Trophoblast cell (in vitro differentiated cells and primary cell): ENCODE measurements at places on chromosomes 4 and X.

DNA sequence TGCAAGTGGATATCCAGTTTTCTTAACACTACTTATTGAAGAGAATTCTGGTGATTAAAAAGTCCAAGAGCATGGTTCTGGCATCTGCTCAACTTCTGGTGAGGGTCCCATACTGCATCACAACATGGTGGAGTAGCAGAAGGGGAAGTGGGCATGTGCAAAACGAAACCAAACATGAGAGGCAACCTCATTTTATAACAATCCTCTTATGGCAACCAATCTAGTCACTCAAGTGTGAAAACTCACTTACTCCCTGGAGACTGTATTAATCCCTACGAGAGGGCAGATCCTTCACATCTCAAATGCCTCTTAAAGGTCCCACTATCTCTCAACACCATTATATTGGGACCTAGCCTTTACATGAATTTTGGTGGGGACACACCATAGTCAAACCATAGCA is 55.4 kb upstream of the TRO start:
- no peak for DNase-seq

- DNase-seq: no peak
Observed at GRCh38 chr4:80271801-80272200, 5.3 kb downstream of the FGF5 start.

DNA sequence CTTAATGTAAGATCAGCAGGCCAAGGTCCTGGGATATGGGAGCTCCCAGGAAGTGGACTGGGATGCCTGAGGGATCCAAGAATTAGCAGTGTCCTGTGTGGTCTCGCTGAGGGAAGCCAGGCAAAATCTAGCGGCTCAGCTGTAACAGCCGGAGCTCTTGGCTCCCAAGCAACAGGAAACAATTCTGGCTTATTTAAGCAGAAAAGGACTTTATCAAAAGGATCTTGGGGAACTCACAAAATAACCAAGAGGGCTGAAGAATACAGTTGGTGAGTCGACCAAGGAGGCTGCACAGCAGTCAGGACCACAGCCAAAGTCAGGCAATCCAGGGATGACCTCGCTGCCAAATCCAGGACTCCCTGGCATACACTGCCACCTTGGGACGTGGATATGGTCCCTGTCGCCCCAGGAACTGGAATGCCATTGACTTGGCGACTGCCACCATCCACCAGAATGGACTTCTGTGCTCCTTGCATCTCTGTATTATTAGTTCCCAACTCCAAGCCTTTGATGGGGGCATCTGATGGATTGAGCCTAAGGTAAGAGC is 165.3 kb upstream of the BCOR start:
- DNase-seq: no peak

DNA sequence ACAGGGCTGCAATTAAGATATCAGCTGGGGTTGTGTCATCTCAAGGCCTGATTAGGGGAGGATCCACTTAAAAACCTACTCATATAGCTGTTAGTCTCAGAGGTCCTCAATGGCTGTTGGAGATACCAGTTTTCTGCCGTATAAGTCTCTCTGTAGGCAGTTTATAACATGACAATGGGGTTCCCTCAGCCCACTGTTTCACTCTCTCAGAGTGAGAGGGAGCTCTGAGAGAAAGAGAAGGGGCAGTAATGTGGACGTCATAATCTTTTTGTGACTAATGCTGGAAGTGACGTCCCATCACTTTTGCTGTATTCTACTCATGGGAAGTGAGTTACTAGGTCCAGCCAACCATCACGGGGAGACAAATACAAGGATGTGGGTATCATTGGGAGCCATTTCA is 70.3 kb downstream of the STIM2 start:
- no peak for DNase-seq

DNA sequence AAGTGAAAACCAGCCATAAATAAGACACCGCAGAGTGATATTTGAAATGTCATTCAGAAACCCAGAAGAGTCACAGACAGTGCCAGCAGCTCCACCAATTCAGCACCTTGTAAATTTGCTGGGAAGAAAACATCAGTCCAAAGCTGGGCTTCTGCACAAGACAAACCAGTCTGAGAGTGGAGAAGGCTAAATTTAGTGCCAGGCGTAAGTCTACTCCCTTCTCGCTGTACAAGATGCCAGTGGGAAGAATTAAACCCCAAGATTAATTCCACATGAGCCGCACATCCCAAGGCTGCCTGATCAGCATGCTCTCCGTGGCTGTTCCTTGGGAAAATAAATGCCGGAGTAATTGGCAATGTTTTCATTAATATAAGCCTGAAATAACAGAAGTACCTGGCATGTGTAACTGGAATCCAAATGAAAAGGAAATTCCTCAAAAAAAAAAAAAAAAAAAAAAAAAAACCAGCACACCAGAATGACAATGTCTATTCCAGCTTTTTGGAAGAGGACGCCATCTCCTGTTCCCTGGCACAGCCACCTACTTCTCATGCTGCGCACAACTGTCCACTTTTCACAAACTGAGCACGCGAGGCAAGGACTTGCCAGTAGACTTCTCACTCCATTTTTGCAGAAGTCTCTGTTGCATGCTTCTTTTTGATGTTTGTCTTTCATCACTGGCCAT is 95.5 kb downstream of the NSUN7 start:
- DNase-seq: no peak

DNA sequence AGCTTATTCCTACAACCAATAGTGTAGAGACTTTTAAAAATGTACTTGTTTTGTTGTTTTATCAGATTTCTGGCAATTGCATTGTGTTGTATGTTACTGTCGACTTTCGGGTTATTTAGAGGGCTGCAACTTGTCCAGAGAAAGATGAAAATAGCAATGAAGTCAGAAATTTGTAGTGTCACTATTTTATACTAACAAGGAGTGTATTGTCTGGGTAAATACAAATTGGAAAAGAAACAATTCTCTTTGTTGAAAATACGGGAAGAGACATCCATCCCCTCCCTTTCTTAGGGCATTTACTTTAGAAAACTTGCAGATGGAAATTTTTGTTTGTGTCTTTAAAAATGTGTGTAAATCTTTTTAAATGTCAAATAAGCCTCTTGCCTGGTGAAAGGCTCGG is 792.0 kb downstream of the PCDH18 start:
- no peak for DNase-seq

DNA sequence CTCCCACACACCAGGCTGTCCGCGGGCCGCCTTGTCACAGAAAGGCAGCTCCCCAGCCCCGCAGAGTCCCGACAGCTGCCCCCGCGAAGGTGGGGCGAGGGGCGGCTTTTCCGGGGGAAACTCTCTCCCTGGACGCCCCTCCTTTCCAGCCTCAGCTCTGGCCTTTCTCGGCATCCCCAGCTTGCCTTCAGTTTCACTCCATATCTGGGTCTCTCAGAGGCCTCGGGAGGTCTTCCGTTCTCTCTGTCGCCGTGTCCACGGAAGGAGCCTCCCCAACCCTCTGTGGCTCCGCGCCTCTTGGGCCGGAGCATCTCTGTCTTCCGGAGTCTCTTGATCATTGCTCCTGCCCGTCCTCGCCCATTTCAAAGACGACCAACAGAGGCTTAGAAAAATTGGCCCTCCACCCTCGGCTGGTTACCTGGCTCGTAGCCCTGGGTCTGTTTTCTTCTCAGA is 6.1 kb upstream of the MSX1 start:
- no peak for DNase-seq

- no peak for DNase-seq
Observed at GRCh38 chr4:169017971-169018370, 7.9 kb upstream of the CBR4 start.

DNA sequence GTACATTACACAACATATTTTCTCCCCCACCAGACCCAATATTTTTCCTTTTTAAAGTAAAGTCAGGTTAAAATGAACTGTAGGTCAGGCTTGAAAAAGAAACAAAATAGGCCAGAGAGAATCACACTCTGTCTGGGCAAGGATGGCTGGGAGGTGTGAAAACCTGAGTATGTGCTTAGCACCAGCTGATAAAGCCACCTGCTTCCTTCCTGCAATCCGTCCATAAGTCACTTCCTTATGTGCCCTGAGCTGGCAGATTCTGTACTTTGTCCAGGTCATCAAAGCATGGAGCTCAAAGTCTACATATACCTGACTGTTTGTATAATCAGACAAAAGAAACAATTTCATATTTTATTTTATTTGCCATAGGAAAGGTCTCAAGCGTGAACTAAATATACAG is 37.7 kb downstream of the ANTXR2 start:
- DNase-seq: no peak

GRCh38 chr4:181127171-181127570 is 1116.0 kb upstream of the TENM3 start:
- DNase-seq: no peak

DNA sequence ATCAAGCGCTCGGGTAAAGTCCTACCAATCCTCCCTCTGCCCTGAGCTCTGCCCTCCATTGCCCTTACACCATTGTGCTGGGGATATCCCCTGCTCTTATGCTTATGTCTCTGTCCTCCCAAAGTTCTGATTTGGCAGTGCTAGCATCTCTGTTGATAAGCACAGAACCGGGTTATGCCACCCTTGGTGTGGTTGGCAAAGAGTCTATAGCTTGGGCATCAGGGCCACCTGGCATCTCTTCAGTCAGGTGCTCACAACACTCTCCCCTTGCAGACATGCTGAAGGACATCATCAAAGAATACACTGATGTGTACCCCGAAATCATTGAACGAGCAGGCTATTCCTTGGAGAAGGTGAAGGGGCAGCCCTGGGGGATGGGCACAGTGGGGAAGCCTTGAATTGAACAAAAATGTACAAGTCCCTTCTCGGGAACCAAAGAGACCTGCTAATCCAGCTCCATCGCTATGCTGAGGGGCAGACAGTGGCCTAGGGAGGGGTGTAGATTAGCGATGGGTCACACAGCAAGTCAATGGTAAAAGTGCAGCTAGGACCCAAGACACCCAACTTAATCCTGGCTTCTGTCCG is 3.8 kb downstream of the MAGED2 start:
- no peak for DNase-seq

DNA sequence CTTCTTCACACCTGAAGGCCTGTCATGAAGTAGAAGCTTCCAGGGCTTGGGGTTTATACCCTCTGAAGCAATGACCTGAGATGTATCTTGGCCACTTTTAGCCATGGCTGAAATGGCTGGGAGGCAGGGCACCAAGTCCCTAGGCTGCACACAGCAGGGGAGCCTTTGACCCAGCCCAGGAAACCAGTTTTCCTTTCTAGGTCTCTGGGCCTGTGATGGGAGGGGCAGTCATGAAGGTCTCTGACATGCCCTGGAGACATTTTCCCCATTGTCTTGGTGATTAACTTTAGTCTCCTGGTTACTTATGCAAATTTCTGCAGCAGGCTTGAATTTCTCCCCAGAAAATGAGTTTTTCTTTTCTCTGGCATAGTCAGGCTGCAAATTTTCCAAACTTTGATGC is 511.0 kb upstream of the KLHL4 start:
- no peak for DNase-seq

DNA sequence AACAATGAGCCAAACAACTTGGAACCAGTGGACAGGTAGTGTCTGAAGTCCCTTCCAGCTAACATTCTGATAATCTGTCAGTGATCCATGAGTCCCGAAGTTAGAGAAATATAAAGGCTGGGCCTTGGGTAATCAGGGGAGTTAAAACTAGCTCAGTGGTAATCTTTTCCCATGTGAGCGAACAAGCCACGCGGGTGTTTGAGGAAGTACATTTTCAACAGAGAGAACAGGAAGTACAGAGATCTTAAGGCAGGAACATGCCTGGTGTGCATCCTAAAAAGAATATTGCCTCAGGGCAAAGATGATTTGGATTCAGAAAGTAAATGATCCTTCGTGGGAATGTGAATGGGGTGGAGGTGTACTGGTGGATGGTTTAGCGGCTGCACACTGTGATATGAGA is 42.9 kb downstream of the FNIP2 start:
- peak; percentile 73 for DNase-seq

DNA sequence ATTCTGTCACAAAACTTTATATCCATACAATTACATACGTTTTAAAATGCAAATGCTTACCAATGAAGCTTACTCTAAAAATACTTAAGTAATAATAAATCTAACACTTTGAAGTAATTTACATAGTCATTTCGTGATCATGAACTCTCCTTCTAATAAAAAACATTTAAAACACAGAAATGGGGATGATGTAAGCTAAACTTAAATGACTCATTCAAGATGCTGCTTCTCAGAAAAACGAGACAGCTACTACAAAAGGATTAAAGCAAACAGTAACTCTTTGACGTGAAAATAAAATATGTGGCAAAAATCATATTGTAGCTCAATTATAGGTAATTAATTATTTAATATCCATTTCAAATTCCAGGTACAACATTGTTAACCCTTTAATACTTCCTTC is 148.7 kb downstream of the FGF16 start:
- no peak for DNase-seq

DNA sequence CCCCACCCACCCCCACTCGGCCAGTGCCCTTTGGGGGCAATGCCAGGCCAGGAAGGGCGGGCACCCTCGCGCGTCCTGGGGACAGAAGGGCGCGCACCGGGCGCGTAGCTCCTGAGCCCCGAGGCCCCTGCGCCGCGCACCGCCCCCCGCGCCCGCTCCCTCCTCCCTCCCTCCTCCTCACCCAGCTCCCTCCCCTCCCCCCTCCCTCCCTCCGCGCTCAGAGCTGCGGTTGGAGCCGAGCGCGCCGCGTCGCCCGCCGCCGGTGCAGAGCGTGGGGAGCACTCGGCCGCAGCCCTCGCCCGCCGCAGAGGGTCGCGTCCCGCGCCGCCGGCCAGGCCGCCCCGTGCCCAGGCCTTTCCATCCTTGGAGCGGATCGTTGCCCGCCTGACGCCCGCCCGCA is at the start of gene ATP2B3:
TSS of gene ATP2B3 (plus strand) at position 220 of the 400 bp plus-strand sequence. CDS start 18,606 bp downstream, outside the sequence.
- DNase-seq: no peak

DNA sequence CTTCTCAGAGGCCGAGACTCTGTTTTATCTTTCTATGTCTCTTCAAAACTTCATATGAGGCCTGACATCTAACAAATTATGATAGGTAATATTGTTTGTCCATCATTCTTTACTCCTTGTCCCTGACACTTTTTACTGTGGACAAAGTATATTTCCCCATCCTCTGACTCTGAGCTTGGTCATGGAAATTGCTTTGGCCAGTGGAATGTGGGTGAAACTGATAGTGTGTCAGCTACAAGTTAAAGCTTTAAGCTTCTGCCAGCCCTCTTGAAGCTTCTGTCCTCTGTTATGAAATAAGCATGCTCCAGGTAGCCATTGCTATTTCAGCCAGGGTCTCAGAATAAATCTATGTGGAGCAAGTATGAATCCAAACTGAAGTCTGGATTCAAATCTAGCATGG is 604.6 kb downstream of the BCOR start:
- no peak for DNase-seq

DNA sequence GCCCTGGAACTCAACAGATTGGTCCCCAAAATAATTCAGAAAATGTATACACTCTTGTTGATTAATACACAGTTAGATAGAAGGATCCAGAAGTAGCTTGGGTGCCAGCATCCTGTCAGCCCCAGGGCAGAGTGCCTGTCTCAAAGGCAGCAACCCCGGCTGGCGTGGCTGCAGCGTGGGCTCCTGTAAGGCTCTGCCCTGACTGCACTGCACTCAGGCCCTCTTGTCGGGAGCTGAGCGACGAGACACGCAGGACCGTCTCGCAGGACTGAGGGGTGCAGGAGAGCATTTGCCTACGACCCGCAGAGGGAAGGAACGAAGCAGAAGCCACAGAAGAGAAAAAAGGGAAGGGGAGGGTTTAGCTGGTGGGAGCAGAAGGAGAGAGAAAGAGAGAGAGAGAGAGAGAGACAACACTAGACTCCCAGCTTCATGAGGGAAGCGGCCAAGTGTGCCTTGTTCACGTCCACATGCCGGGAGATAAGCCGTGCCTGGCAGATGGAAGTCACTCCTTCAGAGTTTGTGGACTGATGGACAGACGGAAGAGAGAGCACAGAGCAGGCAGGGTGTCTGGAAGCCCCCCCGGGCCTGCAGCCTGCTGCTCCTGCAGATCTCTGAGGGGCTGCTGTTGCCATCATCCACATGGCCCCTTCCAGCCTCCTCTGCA is 38.7 kb upstream of the HELT start:
- DNase-seq: no peak
